ENCODE measurements at places on chromosomes 7 and 10.

DNA sequence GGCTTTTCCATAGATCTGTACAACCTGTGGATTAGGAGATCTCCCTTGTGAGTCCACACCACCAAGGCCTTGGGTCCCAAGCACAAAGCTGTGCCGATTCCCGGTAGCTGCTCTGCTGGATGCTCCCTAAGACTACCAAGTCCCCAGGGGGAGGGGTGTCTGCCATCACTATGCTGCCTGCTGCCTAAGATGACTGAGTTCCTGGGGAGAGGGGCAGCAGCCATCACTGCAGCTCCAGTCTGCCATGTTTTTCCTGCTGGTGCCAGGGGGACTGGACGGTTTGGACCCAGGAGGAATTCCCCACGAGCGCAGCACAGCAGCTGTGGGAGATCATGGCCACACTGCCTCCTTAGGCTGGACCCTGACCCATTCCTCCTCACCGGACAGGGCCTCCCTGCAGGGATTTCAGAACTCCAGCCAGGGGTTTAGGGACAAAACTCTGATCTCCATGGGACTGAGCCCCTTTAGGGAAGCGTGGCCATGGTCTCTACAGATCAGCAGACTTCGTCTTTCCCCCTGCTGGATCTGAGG is 1049.8 kb downstream of the SORCS1 start:
- no peak for DNase-seq

- DNase-seq: no peak
Observed at GRCh38 chr7:66771795-66772194, 31.3 kb downstream of the RABGEF1 start.

GRCh38 chr10:109838592-109839244 is 84.6 kb downstream of the XPNPEP1 start:
- no peak for DNase-seq

- no peak for DNase-seq
Observed at GRCh38 chr7:45700556-45700955, 126.4 kb downstream of the ADCY1 start.

GRCh38 chr7:53518319-53518718 is 482.9 kb downstream of the POM121L12 start:
- DNase-seq: no peak

GRCh38 chr10:27664461-27664860 is 81.2 kb downstream of the MKX start:
- no peak for DNase-seq

DNA sequence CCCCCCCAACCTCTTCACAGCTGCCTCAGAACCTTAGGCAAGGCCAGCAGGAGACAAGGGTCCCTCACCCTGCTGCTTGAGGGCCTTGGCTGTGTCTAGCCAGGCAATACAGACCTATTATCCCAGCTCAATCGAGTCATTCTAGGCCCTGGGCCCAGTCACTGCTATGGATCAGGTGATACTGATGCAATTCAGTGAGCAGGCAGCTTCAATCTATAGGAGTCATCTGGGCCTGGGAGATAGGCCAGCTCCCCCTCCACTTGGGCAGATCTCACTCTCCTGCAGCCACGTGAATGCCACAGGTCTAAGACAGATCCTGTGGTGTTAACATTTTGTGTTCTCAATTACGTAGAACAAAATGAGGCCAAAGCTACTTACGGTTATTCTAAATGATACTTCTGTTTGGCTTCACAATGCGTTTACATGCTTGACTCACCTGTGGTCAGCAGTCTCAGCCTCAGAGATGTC is 68.0 kb upstream of the LRRC4 start:
- no peak for DNase-seq

- DNase-seq: no peak
Observed at GRCh38 chr7:96695581-96695980, 14.1 kb downstream of the SEM1 start.
